Stimulated activated CD8-positive, alpha-beta memory T cell treated with anti-CD3 and anti-CD28 coated beads, Interleukin-7, amount 100 ng/mL, for 1 hour (primary cell): ENCODE measurements at places on chromosomes 13 and 19.

GRCh38 chr19:9171393-9171991 is 7.3 kb upstream of the OR7D2 start:
- DNase-seq, result no peak

DNA sequence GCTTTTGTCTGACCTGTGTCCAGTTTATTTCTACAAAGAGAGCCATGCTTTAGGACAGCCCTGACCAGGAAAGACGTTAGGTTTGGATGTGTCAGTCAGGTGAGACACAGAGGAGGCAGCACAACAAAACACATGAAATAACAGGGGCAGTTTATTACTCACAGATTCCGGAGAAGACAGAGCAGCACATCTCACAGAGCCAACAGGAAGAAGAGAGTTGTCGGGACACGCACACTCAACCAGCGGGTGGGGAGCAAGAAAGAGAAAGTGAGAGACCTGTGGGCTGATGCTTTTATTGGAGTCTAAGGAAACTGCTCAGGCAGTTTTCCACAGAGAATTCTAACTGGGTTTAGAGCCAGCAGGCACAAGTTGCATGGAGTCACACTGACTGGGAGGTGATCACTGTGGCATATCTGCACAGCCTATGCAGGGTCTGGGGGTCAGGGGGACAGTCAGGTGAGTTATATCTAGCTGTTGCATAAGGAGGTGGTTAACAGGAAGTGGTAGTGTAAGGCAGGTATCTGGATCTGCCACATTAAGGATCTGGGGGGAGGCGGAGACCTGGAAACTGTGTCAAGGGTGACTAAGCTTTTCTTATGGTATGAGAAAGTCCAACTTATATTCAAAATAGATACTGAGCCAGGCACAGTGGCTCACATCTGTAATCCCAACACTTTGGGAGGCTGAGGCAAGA is 24.1 kb upstream of the CEACAM20 start:
- DNase-seq, result no peak

DNA sequence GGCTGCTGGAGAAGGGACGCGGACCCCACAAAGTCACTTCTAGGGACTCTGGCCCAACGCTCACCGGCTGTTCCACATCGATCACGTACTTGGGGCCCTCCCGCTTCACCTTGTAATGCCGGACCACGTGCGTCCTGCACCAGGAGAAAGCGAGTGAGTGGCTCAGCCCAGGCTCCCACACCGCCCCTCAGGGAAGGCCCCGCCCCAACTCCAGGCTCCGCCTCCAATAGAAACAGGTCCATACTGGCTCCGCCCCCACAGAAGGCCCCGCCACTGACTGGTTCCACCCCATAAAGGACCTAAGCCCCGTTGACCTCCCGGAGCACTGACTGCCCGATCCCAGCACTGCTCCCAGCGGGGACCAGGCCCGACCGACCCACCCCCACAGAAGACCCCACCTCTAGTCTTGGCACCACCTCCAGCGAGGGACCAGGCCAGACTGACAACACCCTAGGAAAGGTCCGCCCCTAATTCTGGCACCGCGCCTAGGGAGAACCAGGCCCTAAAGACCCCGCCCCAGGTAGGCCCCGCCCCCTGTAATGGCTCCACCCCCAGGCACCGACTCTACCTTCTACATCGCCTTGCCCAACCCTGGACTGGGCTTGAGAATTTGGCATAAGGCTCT is 11.3 kb downstream of the STAP2 start:
- peak; percentile 54 for DNase-seq

- no peak for DNase-seq
Measured at GRCh38 chr13:53499576-53500133, 471.0 kb downstream of the OLFM4 start.

GRCh38 chr19:11100049-11100448 is 10.8 kb downstream of the LDLR start:
- DNase-seq, result no peak

GRCh38 chr13:99034333-99035085 is 56.6 kb upstream of the DOCK9 start:
- no peak for DNase-seq
